Stimulated activated CD4-positive, alpha-beta T cell treated with anti-CD3 and anti-CD28 coated beads, Interleukin-15, amount 100 ng/mL, for 24 hours (primary cell): ENCODE measurements at places on chromosomes 2 and 18.

- no peak for DNase-seq
Measured at GRCh38 chr2:231191896-231192872, 6.2 kb upstream of the ARMC9 start.

GRCh38 chr2:235378944-235379343 lies 114.9 kb upstream of the AGAP1 start:
- DNase-seq, result no peak

DNA sequence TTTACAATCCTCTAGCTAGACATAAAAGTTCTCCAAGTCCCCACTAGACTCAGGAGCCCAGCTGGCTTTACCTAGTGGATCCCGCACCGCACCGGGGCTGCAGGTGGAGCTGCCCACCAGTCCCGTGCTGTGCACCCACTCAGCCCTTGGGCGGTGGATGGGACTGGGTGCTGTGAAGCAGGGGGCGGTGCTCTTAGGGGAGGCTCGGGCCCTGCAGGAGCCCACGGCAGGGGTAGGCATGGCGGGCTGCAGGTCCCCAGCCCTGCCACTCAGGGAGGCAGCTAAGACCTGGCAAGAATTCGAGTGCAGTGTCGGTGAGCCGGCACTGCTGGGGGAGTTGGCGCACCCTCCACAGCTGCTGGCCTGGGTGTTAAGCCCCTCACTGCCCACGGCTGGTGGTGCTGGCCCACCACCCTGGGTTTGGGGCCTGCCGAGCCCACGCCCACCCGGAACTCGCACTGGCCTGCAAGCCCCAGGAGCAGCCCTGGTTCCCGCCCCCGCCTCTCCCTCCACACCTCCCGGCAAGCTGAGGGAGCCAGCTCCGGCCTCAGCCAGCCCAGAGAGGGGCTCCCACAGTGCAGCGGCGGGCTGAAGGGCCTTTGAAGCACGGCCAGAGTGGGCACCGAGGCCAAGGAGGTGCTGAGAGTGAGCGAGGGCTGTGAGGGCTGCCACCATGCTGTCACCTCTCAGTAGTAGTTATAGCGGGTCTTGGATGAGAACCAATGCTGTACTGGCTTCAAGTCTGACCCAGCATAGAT lies 255.2 kb downstream of the CDH7 start:
- no peak for DNase-seq

- DNase-seq, result no peak
Measured at GRCh38 chr18:76545433-76546087, 50.5 kb upstream of the ZNF516 start.

DNA sequence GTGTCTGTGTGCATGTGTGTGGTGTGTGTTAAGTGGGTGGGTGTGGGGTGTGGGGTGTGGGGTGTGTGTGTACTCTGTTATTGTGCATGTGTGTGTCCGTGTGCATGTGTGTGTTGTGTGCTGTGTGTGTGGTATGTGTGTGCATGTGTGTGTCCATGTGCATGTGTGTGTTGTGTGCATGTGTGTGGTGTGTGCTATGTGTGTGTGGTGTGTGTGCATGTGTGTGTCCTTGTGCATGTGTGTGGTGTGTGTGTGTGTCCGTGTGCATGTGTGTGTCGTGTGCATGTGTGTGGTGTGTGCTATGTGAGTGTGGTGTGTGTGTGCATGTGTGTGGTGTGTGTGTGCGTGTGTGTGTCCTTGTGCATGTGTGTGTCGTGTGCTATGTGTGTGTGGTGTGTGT lies 6.9 kb upstream of the OTOS start:
- no peak for DNase-seq

- DNase-seq, result no peak
Measured at GRCh38 chr18:59536166-59536565, 161.1 kb downstream of the CCBE1 start.
